Progenitor cell of endocrine pancreas (in vitro differentiated cells): ENCODE measurements at places on chromosomes 13 and 19. TPM values are rescaled to one million over a fixed set of nuclear protein-coding genes. Genes with fewer than 3 reads are reported as not detected.

DNA sequence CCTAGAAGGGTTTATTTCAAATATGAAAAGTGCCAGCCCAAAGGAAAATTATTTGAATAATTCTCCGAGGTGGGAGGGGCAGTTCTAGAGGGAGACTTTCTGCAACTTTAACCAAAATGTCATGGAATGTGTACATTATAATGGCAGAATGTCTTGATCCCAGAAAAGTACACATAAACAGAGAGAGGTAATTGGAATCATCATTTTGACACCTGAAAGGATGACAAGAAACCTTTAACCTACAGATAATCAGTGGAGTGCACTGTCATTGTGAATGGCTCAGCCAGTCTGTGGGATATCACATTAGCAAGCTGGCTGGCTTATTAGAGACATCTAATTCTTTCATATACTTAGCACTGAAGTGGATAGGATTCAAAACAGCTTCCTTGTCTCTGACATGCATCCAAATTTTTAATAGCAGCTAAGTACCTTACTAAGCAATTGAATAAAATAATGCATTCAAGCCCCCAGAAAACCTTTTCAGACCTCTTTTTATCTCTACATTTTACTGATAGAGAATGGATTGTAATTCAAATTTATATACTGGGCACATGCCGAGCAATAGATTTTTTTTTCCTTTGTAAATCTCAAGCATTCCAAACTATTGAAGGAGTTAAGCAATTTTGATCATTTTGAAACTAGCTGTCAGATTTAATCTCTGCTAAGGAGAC is 468.6 kb downstream of the COG6 start:
- DNase-seq, result no peak

- no peak for DNase-seq
These were observed 1124.7 kb upstream of the MIR17HG start for GRCh38 chr13:90222758-90223157.

The TMIGD2 gene
- total RNA-seq, result not detected in 2 replicates

- no peak for DNase-seq
These were observed 63.4 kb downstream of the EFNB2 start for GRCh38 chr13:106471957-106472543.

DNA sequence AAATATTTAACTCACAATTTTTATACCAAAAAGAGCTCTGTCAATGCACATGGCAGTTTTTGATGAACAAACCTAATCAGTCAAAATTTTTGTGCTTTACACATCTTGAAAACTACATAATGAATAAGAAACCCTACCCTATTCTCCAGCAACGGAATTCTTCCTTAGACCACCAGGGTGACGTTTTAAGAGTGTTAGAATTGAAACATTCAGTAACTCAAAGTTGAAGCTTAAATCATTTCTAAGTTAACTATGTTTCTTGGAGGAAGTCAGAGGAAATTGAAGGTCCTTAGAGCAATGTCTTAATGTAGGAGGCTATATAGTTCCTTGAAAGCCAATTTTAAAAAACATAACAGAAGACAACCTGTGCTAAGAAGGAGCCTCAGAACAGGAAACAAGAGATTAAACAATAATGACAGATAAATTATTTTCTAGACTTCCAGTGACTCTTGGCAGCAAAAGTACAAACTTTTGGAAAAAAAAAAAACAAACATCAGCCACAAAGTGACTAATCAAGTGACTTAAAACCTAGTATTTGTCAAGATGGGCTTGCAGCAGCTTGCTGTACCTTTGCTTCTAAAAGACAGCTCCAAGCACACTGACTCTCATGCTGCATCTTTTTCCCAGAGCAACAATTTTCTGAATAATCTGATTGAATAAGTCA is 6.2 kb downstream of the SPRY2 start:
- no peak for DNase-seq

The SBK2 gene
- total RNA-seq, result 1.9 and 2.3 TPM in 2 replicates

DNA sequence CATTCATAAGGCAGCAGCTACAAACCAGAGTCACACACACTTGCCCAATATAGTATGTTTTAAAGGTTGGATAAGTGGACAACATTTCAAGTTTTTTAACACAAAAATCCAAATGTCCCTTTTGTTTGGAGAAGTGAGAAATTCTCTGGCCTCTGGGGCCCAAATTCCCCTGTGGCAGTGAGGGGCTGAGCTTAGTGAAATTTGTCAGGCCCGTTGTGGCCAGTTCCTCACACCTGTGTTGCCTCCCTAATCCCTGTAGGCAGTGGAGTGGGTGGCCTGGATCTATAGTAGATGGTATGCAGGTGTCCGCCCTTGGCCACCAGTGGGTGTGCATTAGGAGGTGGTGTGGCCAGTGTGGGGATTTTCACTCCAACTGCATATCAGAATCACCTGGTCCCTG is 6.7 kb downstream of the WDR62 start:
- no peak for DNase-seq

- DNase-seq, result no peak
These were observed 16.2 kb upstream of the CCNE1 start for GRCh38 chr19:29795461-29796172.
